Activated CD4-positive, alpha-beta memory T cell treated with anti-CD3 and anti-CD28 coated beads for 36 hours (primary cell): ENCODE measurements at places on chromosomes 6 and 20. TPM values are rescaled to one million over a fixed set of nuclear protein-coding genes. Genes with fewer than 3 reads are reported as not detected.

Gene SLC2A10
- not detected for total RNA-seq

- DNase-seq, result no peak
Observed at GRCh38 chr6:111802015-111802414, 71.2 kb downstream of the FYN start.

DNA sequence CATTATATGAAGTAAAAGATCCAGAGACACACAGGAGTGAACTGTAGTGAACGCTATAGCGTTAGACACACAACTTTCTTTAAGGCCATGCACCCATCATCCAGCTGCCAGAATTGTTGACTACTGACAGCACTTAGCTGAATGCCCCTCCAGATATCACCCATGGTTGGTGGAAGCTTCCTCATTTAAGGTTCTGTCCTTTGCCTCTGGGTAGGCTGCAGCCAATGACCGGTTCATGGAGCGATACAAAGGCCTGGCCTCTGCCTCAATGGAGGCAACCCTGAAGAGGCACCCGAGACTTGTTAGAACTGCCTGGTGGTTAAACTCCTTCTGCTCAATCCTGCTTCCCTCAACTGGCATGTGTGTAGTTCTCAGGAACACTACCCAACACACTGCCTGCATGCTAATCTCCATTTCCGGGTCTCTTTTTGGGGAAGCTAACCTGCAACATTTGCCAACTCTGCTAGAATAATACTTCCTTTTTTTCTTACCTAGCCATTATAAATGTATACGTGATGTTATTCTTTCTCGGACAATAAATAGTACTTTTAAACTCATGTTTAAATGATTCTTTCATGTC is 49.8 kb upstream of the THEMIS start:
- DNase-seq, result no peak

Gene HSD17B8
- total RNA-seq, result 36.1 TPM

Gene EFCAB8
- 0.24 TPM for total RNA-seq

Gene HSPA1L
- 2.0 TPM for total RNA-seq

Gene SH3BGRL2
- total RNA-seq, result 0.12 TPM

DNA sequence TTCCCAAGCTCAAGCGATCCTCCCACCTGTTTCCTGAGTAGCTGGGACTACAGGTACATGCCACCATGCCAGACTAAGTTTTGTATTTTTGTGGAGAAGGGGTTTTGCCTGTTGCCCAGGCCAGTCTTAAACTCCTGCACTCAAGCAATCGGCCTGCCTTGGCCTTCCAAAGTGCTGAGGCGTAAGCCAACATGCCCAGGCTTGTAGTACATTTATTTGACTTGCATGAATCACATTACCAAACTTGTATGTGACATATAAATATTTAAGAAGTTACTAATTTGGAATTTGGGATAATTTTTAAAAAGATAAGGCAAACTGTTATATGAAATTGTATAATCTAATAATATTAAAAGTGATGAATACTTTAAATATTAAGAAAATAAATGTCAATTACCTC is 157.6 kb downstream of the MCHR2 start:
- DNase-seq, result no peak

Gene DPPA5
- total RNA-seq, result not detected

GRCh38 chr20:37418591-37419109 is 72.7 kb downstream of the SRC start:
- no peak for DNase-seq

Gene ZC2HC1B
- not detected for total RNA-seq

DNA sequence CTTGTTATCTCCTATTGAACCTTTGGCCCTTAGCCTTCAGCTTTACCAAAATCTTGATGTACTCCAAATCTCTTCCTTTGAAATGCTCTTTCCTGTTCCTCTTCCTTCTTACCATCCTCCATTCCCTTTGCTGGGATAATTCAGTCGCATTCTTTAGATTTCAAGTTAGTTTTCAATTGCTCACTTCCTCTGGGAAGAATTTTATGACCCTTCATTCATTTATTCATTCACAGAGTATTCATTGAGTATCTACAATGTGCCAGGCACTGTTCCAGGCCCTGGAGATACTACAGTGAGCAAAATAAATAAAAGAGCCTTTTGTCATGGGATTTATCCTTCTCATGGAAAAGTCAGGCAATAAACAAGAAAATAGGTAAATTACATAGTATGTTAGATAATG is 548.2 kb upstream of the FLRT3 start:
- DNase-seq, result no peak

DNA sequence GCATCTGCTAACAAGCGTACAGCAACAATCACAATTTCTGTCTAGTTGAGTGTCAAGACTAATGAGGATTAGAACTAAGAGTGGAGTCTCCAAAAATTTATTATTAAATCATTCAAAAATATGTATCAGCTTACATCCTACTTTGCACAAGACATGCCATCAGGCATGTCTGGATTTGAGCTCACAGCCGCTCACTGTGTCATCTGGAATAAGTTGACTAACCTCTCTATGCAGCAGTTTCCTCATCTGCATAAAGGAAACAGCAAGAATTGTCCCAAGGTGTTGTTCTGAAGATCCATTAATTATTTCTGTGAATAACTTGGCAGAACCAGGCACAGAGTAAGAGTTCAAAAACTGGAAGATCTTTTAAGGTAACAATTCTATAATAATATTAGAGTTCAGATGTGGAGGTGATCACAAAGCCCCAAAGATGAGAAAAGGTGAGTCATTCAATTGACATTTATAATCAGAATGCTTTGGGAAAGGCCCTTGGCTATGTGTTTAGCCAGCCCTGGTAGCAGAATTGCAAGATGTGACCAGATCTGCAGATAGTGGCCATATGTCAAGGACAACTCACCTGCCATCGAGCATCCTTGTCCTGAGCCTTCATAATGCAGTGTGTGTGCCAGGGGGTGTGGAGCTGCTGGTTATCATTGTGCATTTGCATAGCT is 264.0 kb downstream of the FOXA2 start:
- no peak for DNase-seq

Gene PRR18
- not detected for total RNA-seq

GRCh38 chr20:33311996-33312395 is 29.0 kb downstream of the BPIFB1 start:
- no peak for DNase-seq

- DNase-seq, result no peak
Observed at GRCh38 chr6:79138146-79138545, 60.1 kb upstream of the PHIP start.

DNA sequence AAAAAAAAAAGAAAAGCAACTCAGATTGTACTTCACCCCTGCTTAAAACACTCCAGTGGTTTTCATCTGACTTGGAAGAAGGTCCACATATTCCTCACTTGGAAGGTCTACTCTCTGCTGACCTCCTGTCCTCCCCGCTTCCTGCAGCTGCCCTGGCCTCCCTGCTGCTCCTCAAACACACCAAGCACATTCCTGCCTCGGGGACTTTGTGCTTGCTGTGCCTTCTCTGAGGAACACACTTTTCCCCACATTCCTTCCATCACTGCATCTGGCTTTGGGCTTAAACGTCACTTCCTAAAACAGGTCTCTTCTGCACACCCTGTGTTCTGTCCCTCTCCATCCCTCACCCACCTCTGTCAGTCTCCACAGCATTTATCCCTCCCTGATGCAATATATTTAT is 4.9 kb upstream of the PDYN start:
- no peak for DNase-seq

GRCh38 chr6:137148306-137149034 is 25.0 kb downstream of the IL22RA2 start:
- no peak for DNase-seq

DNA sequence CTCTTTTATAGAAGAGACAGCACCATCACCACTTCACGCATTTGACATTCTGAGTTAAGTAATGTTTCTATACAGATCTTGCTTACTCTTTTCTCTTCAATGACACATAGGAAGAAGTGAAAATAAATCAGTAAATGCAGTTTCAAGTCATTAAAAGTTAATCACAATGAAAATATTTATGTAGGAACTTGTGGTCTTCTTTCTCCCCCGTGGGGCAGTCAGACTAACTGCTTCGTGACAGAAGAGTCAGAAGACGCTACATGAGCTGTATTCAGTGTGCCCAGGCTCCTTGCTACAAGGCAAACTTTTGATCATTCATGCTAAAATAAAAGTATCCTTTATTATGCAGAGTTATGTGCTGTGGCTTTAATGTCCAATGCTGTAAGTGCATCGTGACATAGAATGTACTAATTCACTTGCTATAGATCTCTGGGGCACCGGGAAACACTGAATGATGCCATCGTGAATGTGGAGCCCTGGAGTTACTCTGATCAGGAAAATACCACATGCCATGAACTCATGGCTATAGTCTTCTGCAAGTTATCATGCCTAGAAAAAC is 117.8 kb upstream of the TRAF3IP2 start:
- DNase-seq, result no peak

- no peak for DNase-seq
Observed at GRCh38 chr20:50247196-50248094, 56.8 kb downstream of the CEBPB start.

Gene NR2E1
- not detected for total RNA-seq

Gene EPHA7
- total RNA-seq, result not detected

- DNase-seq, result no peak
Observed at GRCh38 chr6:124661097-124661661, 301.1 kb upstream of the RNF217 start.

Gene MYO6
- 6.1 TPM for total RNA-seq

Gene DEFB113
- total RNA-seq, result not detected

DNA sequence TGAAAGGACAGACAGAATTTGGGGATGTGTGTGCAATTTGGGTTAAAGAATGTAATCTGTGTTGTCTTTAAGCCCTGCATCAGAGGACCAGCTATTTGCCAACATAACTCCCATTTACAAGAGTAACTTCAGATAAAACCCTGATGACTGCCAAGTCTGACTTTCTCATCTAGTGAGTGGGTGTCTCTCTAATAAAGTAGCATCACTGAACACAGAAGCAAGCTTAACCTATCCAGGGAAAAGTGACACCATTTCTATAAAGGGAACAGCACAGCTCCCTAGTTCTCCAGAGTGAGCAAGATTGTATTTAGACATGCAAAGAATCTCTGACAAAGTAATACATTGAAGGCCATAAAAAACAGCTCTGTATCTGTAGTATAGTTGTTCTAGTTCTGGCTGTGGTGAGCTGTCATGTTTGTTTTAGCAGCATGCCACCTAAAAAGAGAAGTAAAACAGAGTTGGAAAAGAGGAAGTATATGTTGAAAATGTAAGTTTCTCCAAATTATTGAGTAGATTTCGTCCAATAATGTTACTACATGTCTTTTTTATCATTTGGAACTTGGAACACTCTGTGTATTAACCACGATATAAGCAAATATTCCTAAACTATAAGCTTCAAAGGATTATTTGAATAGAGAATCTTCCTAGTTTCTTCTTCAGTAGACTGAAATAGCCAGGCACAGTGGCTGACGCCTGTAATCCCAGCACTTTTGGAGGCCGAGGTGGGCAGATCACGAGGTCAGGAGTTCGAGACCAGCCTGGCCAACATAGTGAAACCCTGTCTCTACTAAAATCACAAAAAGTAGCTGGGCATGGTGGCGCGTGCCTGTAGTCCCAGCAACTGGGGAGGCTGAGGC is 8.8 kb upstream of the PIM1 start:
- DNase-seq, result no peak

DNA sequence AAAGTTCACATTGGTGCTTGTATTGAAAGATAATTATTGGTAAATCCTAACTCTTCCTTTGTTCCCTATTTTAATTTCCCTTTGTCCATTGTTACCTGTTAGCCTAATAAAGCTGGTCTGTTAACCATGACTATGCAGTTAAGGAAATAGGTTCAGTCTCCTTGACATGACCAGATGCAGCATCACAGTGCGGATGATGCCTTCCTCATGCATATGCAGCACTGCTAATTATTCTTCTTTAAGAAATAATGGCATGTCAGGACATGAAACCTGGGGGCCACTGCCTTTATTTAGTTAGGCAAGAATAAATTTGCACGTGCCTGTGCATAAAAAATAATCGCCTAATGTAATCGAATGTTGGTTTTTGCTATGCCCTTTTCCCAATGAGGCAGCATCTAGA is 16.5 kb downstream of the PBOV1 start:
- DNase-seq, result no peak

Gene NHLRC1
- 0.19 TPM for total RNA-seq

DNA sequence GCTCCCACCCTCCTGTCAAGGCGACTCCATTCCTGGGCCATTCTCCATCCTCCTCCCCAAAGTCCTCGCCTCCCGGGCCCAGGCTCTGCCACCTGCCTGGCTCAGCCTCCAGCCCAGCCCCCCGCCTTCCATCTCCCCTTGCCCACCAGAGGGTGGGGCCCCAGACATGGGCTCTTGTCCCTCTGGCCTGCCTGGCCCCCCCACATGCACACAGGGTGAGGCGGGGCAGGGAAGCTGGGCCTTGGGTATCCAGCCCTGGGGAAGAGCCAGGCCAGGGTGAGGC is 95.2 kb downstream of the YTHDF1 start:
- DNase-seq, result no peak

DNA sequence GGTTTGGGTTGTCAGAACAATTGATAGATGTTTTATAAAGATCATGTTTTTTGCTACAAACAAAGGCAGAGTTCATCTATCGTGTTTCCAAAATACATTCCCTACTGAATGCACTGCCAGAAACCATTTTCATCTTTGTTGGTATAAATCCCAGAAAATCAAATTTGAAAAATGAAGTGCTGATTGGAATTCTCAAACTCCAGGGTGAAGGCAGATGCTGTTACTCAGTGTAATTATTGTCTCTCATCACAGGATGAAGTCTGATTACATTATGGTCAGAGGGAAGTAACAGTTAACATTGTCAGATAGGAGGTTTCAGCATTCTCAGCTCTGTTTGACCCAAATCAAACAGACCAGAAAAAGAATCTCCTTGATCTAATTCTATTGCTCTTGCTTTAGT is 198.4 kb upstream of the KCNK16 start:
- DNase-seq, result no peak

GRCh38 chr6:108998485-108998884 is 96.2 kb downstream of the SESN1 start:
- DNase-seq, result no peak

DNA sequence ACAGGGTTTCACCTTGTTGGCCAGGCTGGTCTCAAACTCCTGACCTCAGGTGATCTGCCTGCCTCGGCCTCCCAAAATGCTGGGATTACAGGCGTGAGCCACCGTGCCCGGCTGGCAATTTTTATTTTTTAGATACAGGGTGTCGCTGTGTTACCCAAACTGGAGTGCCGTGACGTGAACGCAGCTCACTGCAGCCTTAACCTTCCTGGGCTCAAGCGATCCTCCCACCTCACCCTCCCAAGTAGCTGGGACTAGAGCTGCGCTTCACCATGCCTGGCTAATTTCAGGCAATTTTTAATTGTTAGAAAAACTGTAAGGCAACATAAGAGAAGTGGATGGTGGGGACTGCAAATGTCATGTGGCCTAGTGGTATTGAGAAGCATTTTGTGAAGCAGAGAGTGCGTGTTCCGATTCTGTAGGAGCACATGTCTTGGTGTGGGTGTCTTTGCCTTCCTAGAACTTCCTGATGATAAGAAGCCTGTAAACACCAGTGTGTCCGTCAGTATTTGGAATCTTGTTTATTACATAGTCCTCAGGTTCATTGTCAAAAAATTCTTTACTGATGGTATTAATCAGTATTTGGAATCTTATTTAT is 18.0 kb downstream of the JARID2 start:
- no peak for DNase-seq

GRCh38 chr6:3046295-3046694 is 22.0 kb upstream of the RIPK1 start:
- no peak for DNase-seq
